ENCODE measurements at places on chromosomes 7 and 10.

- DNase-seq = no peak
Measured at GRCh38 chr10:121041906-121042305, 190.7 kb downstream of the WDR11 start.

DNA sequence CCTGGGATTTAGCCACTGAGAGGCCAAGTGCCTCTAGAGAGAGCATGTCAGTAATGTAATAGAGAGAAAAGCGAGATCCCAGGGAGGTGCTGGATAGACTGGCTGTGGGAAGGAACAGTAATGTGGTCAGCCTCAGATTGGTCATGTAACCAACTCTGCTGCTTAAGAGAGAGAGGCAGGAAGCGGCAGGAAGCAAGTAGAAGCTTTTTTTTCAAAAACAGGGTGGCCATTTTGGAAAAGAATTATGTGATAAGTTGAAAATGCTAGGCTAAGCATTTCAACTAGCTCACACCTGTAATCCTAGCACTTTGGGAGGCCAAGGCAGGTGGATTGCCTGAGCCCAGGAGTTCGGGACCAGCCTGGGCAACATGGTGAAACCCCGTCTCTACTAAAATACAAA lies 3.7 kb upstream of the PCOLCE start:
- DNase-seq = no peak

DNA sequence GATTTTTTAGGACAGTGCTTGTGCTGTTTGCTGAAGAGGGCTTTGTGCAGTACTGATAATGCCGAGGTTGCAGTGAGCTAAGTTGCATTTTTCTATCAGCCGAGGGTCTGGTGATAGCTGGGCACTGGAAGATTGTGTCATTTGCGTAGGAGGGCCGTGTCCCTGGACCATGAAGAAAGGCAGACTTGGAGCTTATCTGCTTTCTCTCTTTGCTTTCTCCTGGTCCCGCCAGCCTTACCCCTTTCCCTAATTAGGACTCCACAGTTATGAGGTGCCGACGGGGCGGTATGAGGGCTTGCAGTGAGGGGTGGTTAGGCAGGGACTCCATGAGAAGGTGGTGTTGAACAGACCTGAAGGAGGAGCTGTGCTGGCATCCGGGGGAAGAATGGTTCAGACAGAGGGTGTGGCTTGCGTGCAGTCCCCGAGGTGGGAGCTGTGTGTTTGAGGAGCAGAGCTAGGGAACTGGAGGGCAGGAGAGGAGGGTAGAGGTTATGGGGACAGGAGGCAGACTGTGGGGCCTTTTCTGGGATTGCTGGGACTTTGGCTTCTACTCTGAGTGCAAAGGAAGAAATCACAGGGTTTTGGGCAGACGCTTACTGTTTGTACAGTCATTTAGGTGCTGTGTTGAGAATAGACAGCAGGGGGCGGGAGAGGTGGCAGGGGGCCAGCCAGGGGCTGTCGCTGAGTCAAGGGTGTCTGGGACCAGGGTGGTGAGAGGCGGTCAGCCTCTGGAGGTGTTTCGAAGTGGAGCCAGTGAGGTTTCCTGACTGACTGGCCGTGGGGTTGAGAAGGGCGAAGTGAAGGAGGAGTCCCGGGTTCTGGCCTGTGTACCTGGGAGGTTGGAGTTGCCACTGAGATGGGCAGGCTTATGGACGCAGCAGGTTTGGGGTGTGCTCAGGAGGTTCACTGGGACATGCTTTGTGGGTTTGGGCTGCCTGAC lies 43.4 kb downstream of the PRF1 start:
- DNase-seq = no peak

DNA sequence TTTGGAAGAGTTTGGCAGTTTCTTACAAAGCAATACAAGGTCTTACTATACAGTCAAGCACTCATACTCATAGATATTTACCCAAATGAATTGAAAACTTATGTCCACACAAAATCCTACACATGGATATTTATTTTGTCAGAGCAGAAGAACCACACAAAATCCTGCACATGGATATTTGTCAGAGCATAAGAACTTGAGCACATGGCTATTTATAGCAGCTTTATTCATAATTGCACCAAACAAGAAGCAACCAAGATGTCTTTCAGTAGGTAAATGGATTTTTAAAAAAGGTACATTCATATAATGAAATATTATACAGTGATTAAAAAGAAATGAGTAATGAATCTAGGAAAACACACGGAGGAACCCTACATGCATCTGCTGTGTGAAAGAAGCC lies 115.4 kb downstream of the BTAF1 start:
- DNase-seq = no peak

DNA sequence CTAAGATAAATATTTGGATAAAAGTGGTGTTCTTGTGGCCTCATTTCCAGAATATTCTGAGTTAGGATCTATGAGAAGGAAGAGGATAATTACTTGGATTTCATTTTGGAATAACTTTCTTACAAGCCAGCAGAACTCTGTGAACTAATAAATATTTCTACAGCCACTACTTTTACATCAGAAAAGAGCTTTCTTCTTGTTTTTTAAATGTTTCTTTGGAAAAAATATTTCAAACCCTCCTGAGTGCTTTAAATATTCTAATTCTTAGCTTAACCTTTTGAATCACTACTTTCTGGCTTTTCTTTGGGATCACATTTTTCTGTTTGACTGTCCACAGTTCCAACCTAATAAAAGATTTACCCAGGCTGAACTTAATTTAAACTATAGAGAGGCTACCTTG lies 279.2 kb upstream of the PHYHIPL start:
- DNase-seq = no peak

- DNase-seq = no peak
Measured at GRCh38 chr7:73770860-73771670, 995 bp upstream of the CLDN3 start.

DNA sequence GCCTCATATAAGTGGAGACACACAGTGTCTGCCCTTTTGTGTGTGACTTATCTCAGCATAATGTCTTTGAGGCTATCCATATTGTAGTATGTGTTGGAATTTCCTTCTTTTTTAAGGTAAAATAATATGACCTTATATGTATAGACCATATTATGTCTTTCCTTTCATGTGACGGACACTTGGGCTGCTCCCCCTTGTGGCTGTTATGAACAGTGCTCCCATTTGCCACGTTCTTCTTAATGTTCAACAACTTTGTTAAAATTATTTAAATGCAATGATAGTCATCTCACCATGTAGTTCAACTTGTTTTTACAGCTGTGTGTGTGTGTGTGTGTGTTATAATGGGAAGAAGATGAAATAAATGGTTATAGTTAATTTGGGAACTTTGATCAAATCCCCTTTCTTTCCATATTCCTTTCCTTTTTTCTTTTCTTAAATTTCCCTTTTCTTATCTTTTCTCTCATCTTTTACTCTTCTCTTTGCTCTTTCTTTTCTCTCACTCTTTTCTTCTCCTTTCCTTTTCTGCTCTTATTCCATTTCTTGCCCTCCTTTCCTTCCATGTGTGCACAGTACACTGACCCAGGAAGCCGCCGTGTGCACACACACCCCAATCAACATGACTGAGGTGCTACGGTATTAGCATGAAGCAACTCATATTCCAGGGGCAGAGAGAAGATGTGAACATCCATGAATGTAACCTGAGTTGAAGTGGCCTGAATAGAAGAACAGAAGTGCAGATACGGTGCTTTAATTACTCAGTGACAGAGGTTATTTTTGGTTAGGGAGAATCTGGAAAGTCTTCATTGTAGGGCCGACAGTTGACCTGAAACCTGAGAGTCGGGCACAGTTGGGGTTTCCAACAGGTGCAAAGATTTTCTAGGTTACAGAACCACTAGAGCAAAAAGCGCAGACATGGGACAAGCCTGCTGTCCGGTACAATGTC lies 596.6 kb downstream of the SDK1 start:
- no peak for DNase-seq

DNA sequence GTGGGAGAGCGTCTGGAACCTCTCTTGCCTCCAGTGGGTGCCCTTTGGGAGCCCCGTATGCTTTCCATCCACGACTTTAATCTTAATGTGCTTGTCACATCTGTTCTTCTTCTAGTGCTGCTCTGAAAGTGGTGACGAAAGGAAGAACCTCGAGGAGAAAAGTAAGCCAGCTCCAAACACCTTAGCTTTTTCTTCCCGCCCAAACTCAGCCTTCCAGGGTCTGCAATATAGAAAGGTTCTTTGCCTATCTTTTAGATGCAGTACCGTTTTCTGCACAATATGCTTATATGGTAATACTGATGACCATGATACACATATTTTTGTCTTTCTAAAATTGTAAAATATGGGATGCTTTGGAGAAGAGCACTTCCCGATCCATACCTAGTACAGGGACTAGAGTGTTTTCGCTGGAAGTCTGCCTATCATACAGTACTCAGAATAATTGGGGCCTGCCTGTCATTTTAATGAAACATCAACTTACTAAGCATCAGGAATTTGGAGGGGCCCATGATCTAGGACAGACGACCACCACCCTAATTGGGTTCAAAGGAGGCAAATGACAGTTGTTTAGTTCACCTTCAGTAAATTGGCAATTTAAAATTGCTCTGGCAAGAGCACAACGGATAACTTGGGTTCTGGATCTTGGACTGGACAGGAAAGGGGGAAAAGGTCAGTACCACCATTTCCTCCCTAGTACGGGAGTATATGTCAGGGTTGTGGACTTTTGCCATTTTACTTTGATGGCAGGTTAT lies 884 bp downstream of the RINT1 start:
- no peak for DNase-seq

DNA sequence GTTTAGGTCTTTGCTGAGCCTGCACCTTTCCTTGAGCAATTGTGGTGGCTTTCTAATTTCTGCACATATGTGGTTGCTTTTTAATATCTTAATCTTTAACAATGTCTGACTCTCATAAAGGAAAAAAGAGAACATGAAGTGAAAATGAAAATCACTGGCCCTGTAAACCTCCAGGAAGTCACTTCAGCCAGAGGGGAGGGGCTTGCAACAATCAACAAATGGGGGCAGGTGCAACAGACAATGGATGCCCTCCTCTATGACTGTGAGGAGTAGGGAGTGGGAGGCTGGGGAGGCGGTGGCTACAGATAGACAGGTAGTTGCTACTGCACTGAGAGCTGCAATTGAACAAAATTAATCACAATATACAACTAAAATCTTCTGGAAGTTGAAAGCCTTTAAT lies 1377.4 kb downstream of the XPNPEP1 start:
- DNase-seq = no peak

DNA sequence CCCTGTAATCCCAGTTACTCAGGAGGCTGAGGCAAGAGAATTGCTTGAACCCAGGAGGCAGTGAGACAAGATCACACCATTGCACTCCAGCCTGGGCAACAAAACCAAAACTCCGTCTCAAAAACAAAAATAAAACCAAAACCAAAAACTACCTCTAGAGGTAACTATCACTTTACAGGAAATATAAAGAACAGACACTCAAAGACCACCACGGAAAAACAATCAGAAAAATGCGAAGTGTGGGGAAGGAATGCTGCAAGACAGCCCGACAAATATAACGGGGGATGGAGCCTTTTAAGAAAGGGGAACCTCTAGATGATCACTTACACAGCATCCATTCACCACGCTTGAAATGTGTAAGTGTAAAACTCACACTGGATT lies 4.3 kb downstream of the HNRNPF start:
- no peak for DNase-seq

- no peak for DNase-seq
Measured at GRCh38 chr10:117519879-117520278, 22.7 kb upstream of the EMX2 start.

DNA sequence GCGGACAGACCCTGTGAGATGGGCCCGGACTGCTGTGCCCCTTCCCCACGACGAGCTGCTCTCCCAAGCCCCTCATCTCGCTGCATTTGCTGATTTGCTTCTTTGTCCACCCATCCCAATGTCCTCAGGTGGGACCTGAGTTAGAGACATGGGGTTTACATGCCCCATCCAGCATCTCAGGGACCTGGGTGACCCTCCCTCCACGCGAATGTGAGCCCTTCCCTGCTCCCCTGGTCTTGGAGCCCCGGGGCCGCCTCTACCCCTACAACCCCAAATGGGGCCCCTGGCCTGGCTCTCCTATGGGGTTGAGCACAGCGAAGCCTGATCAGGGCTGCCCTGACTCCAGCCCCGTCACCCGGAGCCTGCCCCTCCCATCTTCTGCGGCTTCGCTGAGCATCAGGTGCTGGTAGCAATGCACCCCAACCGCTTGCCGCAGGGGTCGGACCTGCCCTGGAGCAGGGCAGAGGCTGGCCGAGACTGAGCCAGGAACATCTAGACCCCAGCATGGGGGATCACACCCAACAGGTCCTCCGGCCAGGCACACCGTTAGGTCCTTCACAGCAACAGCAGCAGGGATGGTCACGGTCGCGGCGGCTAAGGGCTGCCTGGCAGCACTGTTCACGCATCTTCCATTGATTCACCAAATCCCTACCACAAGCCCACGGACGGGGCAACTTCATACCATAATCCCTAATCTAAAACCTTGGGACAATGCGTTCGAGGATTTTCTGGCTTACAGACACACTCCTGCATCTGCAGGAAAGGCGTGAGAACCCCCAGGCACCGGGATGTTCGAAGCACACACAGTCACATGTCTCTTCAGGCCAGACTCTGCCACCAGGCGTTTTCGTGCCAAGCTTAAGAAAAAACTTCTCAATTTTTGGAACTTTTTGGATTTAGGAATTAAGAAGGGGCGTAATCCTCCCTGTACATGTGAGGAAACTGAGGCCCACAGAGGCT lies 15.5 kb downstream of the WDR86 start:
- DNase-seq = no peak
